B cell (primary cell): ENCODE measurements at places on chromosomes 2 and 18.

DNA sequence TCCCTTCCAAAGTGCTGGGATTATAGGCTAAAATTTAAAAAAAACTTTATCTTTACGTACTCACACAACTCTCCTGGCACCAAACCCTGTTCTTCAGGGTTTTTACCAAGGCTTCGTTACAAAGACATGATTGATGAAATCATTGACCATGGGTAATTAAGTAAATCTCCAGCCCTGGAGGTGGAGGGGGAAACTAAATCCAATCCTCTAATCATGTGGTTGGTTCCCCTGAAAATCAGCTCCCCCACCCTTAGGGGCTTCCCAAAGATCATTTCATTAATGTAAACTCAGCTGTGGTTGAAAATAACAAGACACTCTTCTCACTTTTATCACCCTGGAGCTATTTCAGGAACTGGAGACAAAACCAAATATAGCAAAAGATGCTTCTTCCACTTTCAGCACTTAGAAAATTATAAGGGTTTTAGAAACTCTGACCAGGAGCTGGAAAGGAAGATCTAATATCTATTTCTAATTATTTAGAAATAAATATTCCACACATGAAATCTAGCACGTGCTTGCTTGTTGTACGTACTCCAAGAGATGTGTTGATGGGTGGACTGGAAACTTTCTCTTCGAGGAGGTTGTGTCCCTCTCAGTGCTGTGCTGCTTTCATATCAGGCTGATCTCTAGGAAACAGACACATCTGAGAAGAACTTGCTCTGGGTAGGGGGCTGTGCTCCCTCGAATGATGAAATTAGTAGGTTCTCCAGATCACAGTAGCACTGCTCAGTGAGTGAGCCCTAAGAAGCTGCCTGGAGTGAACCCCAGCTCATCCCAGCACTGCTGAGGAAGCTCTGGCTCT is 67.2 kb downstream of the SMAD4 start:
- DNase-seq, result no peak
- no peaks in the 10 kb centered on the region for H3K27me3 ChIP-seq
- H3K36me3 ChIP-seq, result no peaks in the 10 kb centered on the region
- H3K4me3 ChIP-seq, result no peak overlapping the region
- no peak overlapping the region for H3K27ac ChIP-seq

DNA sequence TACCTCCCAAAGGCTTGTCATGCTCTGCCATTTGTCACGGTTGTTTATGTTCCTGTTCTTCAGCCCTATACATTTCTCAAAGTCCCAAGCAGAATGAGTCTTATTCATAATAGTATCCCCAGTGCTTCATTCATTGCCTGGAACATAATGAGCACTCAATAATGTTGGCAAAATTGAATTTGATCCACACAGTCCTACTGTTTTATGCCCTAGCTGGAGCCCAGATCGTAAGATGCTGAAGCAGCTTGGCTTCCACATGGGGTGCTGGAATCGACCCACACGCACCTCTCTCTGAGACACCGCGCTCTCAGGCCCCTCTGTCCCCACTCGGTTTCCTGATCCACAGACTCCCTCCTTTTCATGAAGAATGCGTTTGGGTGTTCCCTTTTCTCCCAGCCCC is 245.5 kb downstream of the MYT1L start:
- no peaks in the 10 kb centered on the region for H3K4me1 ChIP-seq
- DNase-seq, result no peak
- H3K36me3 ChIP-seq, result no peaks in the 10 kb centered on the region
- no peak overlapping the region for H3K4me3 ChIP-seq

GRCh38 chr2:157497638-157498314 is 53.9 kb upstream of the CYTIP start:
- no peaks in the 10 kb centered on the region for H3K36me3 ChIP-seq
- peak; percentile 58 for DNase-seq
- no peaks in the 10 kb centered on the region for H3K27me3 ChIP-seq
- no peak overlapping the region for H3K27ac ChIP-seq

DNA sequence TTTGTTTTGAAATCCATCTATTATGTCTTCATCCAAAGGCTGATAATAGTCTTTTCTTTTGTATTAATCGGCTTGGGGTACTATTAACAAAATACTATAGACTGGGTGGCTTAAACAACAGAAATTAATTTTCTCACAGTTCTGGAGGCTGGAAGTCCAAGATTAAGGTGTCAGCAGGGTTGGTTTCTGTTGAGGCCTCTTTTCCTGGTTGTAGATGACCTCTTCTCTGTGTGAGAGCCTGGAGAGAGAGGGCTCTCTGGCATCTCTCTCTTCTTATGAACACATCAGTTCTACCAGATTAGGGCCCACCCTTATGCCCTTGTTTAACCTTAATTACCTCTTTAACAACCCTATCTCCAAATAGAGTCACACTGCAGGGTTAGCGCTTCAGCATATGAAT is 14.2 kb upstream of the KCTD1 start:
- no peak for DNase-seq
- H3K36me3 ChIP-seq, result no peaks in the 10 kb centered on the region
- no peaks in the 10 kb centered on the region for H3K4me1 ChIP-seq
- no peak overlapping the region for H3K4me3 ChIP-seq
- no peak overlapping the region for H3K27ac ChIP-seq

DNA sequence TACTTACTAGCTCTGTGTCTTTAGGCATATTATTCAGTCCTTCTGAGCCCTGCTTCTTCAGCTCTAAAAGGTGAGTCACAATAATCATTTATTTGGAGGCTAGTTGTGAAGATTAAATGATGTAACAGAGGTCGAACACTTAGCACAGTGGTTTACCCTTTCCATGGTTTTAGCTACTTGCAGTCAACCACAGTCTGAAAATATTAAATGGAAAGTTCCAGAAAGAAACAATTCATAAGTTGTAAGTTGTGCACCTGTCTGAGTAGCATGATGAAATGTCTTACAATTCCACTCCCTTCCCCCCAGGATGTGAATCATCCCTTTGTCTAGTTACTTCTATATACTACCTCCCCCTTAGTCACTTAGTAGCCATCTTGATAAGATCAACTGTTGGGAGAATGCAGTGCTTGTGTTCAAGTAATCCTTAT is 217.6 kb upstream of the THUMPD2 start:
- H3K36me3 ChIP-seq, result no peaks in the 10 kb centered on the region
- H3K4me1 ChIP-seq, result no peaks in the 10 kb centered on the region
- no peak for DNase-seq
- no peaks in the 10 kb centered on the region for H3K27me3 ChIP-seq
